MM.1S (cell line): ENCODE measurements at places on chromosomes 3 and 15.
A peak's percentile ranks its signal among the peaks of the same experiment; 100 is the strongest.

GRCh38 chr3:56086355-56086754, 381.9 kb downstream of the ERC2 start:
- no peak overlapping the region for H3K27ac ChIP-seq
- no peak overlapping the region for H3K4me3 ChIP-seq
- no peaks in the 10 kb centered on the region for H3K36me3 ChIP-seq
- no peak for DNase-seq
- H3K27me3 ChIP-seq: no peaks in the 10 kb centered on the region
- no peaks in the 10 kb centered on the region for H3K4me1 ChIP-seq

GRCh38 chr3:55158345-55158744, 230.5 kb upstream of the LRTM1 start:
- H3K4me1 ChIP-seq: no peaks in the 10 kb centered on the region
- no peak overlapping the region for H3K27ac ChIP-seq
- no peaks in the 10 kb centered on the region for H3K36me3 ChIP-seq
- no peak overlapping the region for H3K4me3 ChIP-seq
- H3K27me3 ChIP-seq: no peaks in the 10 kb centered on the region
- DNase-seq: no peak

DNA sequence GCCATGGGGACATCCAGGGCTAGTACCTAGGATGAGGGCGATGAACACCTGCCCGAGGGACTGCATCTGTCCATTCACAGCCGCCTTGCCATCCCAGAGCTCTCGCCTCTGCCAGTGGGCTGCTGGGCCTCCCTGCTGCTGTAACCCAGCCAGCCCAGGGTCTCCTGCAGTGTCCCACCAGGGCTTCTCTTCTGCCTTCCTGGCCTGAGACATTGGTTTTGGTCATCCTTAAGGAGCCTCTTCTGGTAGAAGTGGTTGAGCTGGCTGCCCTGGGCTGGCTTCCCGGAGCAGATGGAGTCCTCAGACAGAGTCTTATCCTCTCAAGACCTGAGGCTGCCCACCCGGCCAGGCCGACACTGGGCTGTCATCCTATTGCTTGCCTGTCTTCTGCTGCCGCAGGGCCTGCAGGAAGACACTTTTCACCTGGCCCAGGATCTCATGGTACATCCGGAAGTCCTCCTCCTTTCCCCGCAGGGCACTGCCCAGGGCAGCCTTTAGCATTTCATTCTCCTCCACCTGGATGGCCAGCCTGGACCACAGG, 6.1 kb upstream of the HHATL start:
- no peak overlapping the region for H3K4me3 ChIP-seq
- no peaks in the 10 kb centered on the region for H3K4me1 ChIP-seq
- H3K27me3 ChIP-seq: no peaks in the 10 kb centered on the region

- H3K27ac ChIP-seq: no peak overlapping the region
- no peak for DNase-seq
- H3K36me3 ChIP-seq: no peaks in the 10 kb centered on the region
- no peak overlapping the region for H3K4me3 ChIP-seq
These were observed 463.3 kb downstream of the MAGI1 start for GRCh38 chr3:65575376-65575840.

- peaks cover 7% of the 10 kb centered on the region for H3K4me1 ChIP-seq
- no peak overlapping the region for H3K27ac ChIP-seq
- no peaks in the 10 kb centered on the region for H3K27me3 ChIP-seq
These were observed 119.4 kb downstream of the SUCLG2 start for GRCh38 chr3:67535006-67535405.

- no peak overlapping the region for H3K27ac ChIP-seq
- no peaks in the 10 kb centered on the region for H3K27me3 ChIP-seq
- H3K4me3 ChIP-seq: no peak overlapping the region
- DNase-seq: no peak
These were observed 963.2 kb downstream of the PLOD2 start for GRCh38 chr3:145197821-145198220.

GRCh38 chr3:112667599-112667998, 26.7 kb upstream of the CCDC80 start:
- no peaks in the 10 kb centered on the region for H3K27me3 ChIP-seq
- H3K27ac ChIP-seq: no peak overlapping the region
- H3K4me3 ChIP-seq: no peak overlapping the region
- DNase-seq: no peak
- H3K36me3 ChIP-seq: no peaks in the 10 kb centered on the region

GRCh38 chr3:13347390-13347950, 72.7 kb downstream of the NUP210 start:
- no peaks in the 10 kb centered on the region for H3K27me3 ChIP-seq
- no peak for DNase-seq
- no peak overlapping the region for H3K4me3 ChIP-seq

DNA sequence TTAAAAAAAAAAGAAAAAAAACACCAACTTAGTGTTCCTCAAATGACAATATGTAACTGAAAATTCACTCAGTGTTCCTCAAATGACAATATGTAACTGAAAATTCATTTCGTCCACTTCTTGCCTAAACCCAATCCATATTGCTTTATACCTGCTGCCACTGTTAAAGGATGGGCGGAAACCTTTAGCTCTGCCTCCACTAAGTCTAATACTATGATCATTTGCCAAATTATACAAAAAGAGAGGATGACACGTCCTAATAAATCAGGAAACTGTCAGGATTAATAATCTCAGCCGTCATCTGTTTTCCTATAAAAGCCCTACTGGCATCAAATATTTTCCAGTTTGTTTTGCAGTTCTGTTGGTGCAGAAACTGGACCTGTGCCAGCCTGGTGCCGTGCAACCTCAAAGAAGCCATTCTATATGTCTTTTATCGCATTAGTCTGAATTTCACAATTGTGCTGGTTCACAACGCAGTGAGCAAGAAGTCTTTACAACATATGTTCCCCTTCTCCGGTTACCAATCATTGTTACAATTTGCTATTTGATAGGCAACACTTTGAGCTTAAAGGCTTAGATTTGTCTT, 160.4 kb upstream of the KCNH8 start:
- H3K4me1 ChIP-seq: no peaks in the 10 kb centered on the region
- no peak overlapping the region for H3K4me3 ChIP-seq
- H3K27me3 ChIP-seq: no peaks in the 10 kb centered on the region
- H3K36me3 ChIP-seq: no peaks in the 10 kb centered on the region
- no peak for DNase-seq
- no peak overlapping the region for H3K27ac ChIP-seq

DNA sequence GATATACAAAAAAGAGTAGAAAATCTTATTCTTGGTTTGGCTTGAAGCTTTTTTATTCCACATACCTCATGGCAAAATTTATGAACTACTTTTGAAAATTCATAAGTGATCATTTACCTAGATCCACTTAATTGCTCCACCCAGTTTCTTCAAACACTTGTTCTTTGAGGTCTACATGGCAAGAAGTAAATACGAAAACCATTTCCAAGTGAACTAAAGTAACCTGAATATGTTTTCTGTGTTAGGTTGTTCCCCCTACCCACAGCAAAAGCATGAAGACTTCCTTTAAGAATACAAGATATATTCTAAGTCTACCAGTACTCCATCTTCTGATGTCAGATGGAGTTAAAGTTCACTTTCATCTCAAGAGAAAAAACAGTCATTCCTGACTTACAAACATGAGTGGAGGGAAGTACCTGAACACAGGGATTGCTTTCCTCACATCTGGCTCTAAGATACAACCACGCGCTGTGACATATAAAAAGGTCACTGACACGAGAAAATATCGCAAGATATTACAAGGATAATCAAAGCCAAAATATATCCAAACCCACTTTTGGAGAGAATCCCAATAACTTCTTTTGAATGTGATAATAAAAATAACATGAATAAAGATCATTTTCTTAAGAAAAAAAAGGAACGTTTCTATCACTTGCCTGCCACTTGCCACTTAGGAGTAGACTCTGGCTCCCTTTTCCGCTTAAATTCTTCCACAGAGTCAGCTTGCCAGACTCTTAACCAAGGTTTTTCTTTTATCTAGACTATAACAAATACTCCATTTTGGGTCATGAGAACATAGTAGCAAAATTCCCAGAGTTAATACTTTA, 424.5 kb downstream of the TIGIT start:
- H3K4me1 ChIP-seq: no peaks in the 10 kb centered on the region
- H3K4me3 ChIP-seq: no peak overlapping the region
- H3K36me3 ChIP-seq: no peaks in the 10 kb centered on the region
- no peak overlapping the region for H3K27ac ChIP-seq
- no peaks in the 10 kb centered on the region for H3K27me3 ChIP-seq

GRCh38 chr3:46454209-46454595, 10.5 kb downstream of the LTF start:
- peak overlapping the region; percentile 47; the same call in 1 of the 2 replicates for H3K27ac ChIP-seq
- peaks cover 22% of the 10 kb centered on the region for H3K4me1 ChIP-seq

- no peaks in the 10 kb centered on the region for H3K4me1 ChIP-seq
- no peaks in the 10 kb centered on the region for H3K27me3 ChIP-seq
- no peak overlapping the region for H3K4me3 ChIP-seq
- DNase-seq: no peak
- no peak overlapping the region for H3K27ac ChIP-seq
These were observed 7.8 kb upstream of the CTDSPL start for GRCh38 chr3:37853691-37854413.

DNA sequence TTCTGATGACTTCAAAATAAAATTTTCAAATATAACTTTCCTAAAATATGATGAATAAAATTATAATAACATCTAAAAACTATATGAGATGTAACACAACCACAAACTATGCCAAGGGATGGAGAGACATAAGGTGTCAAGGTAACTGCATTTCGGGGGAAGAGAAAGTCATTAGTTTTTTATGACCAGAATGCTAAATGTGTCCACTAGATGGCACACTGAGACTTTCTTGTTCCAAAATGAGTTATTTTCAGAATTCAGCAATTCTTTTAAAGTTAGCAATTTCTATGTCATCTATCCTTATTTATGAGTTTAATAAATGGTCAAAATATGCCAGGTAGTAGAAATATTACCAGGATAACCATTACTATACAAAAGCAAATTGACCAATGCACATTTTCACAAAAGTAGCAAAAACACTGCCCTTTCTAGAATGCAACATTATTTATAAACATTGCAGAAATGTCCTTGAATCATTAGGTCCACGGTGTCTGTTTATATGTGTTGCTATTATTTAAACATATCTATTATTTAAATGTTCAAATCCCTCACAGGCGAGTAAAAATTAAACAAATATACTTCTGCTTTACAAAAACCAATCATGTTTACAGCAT, 374.2 kb downstream of the PLCL2 start:
- H3K4me1 ChIP-seq: no peaks in the 10 kb centered on the region
- H3K4me3 ChIP-seq: no peak overlapping the region
- peak; percentile 58 for DNase-seq
- H3K27ac ChIP-seq: no peak overlapping the region
- no peaks in the 10 kb centered on the region for H3K27me3 ChIP-seq
- no peaks in the 10 kb centered on the region for H3K36me3 ChIP-seq

DNA sequence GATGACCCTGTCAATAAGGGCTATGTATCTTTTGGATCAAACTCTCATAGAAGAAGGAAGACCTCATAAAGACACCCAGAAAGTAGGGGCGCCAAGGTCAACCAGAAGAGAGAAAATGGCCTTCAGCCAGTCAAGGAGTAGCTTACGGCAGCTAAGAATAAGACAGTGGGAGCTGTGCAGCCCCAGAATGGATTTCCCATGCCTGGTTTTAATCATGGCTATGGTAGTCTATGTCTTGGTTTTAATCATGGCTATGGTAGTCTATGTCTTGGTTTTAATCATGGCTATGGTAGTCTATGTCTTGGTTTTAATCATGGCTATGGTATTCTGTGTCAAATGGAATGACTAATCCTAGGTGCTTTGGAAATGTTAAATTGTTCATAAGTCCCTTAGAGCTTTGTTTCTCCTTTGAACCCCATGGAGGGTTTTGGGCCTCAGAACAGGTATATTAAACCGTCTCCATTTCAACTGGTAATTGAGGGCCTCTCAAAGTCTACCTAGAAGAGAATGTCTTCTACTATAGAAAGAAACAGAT, 742.0 kb upstream of the CFAP20DC start:
- H3K36me3 ChIP-seq: no peaks in the 10 kb centered on the region
- no peaks in the 10 kb centered on the region for H3K4me1 ChIP-seq
- H3K27ac ChIP-seq: no peak overlapping the region
- DNase-seq: no peak
- no peak overlapping the region for H3K4me3 ChIP-seq

DNA sequence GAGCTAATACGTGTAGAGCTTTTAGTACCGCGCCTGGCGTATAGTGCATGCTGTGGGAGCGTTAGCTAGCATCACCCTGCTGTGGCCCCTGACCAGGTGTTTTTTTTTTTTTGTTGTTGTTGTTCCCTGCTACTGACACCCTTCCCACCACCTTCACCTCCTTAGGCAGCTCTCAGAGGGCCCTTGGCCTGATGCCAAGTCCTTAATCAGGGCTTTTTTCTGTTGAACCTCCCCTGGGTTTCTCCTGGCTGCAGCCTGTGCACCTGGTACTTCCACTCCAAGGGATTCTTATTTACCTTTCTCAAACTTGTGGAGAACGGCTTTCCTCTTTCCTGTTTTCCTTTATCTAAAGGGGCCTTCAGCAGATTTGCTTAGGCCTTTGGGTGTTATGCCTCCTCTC, 53.3 kb downstream of the SLC7A14 start:
- H3K36me3 ChIP-seq: no peaks in the 10 kb centered on the region
- no peak overlapping the region for H3K4me3 ChIP-seq
- DNase-seq: peak; percentile 24
- H3K27me3 ChIP-seq: no peaks in the 10 kb centered on the region
- H3K4me1 ChIP-seq: no peaks in the 10 kb centered on the region
